Activated naive CD8-positive, alpha-beta T cell treated with anti-CD3 and anti-CD28 coated beads, Interleukin-2, amount 10 ng/mL, durations not matched to agents 7 days and 5 days (primary cell): ENCODE measurements at places on chromosomes 12 and 14. TPM values are rescaled to one million over a fixed set of nuclear protein-coding genes. Genes with fewer than 3 reads are reported as not detected.

Gene TMBIM6
- 431 TPM for total RNA-seq

Gene SIX4
- not detected for total RNA-seq

Gene MGAT2
- 55.0 TPM for total RNA-seq

Gene KRT74
- not detected for total RNA-seq

Gene KLHDC1
- 5.6 TPM for total RNA-seq

Gene TAS2R43
- total RNA-seq = 0.54 TPM

Gene TAS2R9
- not detected for total RNA-seq

Gene TMCC3
- 0.83 TPM for total RNA-seq

Gene GALNT4
- total RNA-seq = 16.3 TPM

Gene PCK2
- total RNA-seq = 50.6 TPM

Gene SLC10A1
- not detected for total RNA-seq

Gene OR10A7
- not detected for total RNA-seq

Gene CCDC197
- 0.25 TPM for total RNA-seq
